Stimulated activated CD4-positive, alpha-beta T cell treated with anti-CD3 and anti-CD28 coated beads, Interleukin-1b, Interleukin-23, amount 100 ng/mL, for 48 hours (primary cell): ENCODE measurements at places on chromosomes 11 and 22.
A peak's percentile ranks its signal among the peaks of the same experiment; 100 is the strongest.

DNA sequence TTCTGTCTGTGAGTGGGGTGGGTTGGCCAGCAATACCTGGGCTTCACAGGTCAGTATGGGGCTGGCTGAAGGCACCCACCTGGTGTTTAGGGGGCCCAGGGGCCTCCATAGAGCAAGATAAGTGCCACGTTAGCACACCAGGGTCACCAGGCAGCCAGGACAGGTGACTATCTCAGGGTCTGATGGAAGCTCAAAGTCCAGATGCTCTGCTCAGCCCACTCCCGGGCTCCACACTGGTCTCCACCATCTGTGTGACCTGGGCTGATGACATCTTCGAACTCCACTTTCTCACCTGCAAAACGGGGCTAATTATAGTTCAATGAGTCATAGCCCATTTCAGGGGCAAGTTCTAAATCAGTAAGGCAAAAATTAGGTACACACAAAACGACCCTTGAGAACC is 39.4 kb upstream of the PRDM11 start:
- no peak for DNase-seq

GRCh38 chr11:117449111-117449693 is 121.5 kb downstream of the CEP164 start:
- DNase-seq: no peak

GRCh38 chr11:27205250-27205649 is 157.8 kb downstream of the CCDC34 start:
- no peak for DNase-seq

GRCh38 chr11:61307354-61307753 is 12.2 kb upstream of the VWCE start:
- no peak for DNase-seq

DNA sequence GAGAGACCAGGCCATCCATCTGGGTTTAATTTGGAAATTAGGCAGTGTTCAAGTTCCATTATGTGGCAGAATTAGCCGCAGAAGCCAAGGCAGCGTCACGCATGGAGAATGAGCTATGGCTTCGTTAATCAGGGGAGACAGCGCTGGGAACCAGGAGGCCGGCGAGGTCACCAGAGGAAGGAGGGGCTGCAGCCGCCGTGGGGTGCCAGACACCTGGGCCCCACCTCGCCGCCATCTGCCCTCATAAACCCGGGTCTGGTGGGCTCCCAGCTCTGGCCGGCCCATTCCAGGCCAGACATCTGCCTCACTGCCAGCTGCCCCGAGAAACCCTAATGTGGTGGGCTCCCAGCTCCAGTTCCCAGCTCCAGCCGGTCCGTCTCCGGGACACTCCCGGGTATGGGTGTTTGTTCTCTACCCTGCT is 676.9 kb downstream of the BRD1 start:
- no peak for DNase-seq

GRCh38 chr11:67606093-67606491 is 644 bp upstream of the NDUFV1 start:
- no peak for DNase-seq

- no peak for DNase-seq
Observed at GRCh38 chr11:15228331-15228849, 113.7 kb downstream of the INSC start.

DNA sequence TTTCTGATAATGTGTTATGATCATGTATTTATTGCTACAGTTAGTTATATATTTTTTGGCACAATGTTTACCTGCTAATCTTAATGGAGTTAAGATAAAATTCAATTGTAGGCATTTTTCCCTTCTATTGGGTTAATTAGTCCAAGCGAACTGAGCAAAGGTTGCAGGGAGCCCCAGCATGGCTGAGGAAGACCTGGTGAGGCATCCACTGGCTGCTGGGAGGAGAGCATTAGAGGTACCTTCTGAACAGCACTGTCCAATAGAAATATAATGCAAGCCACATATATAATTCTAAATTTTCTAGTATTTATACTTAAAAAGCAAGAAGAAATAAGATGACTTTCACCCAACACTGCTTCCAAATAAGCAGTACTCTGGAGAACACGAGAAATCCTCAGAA is 689 bp upstream of the TMEM126A start:
- no peak for DNase-seq

DNA sequence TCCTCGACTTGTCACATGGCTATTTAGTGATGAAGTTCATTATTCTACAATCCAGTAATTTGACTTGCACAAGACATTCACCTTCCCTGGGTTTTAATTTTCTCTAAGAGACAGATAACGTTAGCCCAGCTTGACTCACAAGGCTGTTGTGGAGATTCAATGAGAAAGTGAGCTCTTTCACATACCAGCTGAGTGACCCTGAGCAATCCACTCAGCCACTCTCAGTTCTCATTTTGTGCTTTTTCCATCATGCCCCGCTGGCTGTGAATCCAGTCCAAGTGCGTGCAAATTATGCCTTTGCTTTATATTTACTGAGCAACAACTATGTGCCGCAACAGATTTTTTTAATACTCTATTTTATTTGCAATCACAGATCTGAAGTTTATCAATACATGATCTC is 176.5 kb downstream of the LARGE1 start:
- DNase-seq: no peak

DNA sequence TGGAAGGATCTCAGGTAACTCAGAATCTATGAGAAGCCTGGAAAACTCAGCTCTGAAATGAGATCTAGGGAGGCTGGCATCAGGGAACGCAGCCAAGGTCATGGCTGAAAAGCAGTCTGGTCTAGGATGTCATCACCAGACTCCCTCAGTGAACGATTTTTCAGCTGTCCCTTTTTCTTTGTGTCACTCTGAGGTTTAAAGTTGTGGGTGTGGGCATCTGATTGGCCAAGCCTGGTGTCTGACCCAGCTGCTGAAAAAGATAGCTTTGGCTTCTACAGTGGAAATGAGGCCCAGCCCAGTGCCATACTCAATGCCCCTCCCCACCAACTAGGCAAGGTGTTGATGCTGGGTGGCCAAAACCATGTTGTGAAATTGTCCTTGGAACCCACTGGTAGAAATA is 14.5 kb downstream of the RPS3 start:
- no peak for DNase-seq

DNA sequence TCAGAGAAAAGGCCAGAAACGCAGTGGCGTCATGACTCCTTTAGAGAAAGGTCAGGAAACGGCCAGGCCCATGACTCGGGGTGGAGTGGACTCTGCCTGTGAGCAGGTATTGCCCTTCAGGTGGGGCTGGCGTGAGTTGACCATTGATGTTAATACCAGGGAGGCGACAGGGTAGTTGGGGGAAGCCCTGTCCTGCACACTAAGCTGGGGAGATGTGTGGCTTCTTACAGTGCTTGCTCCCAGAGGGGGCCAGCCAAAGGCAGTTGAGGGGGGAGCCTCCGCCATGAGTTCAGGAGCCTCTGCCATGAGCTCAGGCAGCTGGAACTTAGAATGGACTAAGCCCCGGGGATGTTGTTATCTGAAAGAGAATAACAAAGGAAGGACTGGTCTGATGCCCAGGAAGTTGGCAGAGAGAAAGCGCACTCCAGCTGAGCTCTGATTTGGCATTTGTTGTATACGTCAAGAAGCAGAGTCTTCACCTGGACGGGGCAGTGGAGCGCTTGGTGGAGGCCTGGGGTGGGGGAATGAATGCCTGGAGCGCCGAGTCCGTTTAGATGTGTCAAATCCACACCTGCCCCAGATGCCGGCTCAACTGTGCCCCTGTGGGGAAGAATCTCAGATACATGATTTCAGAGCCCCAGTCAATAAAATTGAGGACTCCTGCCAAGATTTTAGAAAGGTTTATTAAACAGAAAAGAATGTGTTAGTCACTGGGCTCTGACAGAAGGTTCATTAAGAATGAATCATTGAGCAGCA is 222.5 kb downstream of the TBC1D22A start:
- no peak for DNase-seq

GRCh38 chr11:72719551-72719950 is 32.7 kb downstream of the ARAP1 start:
- no peak for DNase-seq

GRCh38 chr11:75270896-75271418 is 30.4 kb downstream of the TPBGL start:
- DNase-seq: no peak

DNA sequence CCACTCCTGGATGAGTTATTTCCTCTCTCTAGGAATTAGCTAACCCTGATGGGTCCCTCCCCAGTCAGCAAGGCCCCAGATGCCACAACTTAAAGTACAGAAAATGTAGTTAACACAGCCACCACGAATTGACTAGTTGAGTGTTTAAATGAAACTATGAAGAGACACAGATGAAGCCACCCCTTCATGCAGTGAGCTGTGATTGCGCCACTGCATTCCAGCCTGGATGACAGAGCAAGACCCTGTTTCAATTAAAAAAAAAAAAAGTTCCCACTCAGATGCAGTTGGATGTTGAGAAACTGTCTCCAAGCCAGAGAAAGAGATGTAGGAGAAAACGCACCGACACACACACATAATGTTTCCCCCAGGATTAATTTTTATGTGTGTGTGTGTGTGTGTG is 53.3 kb downstream of the SCN3B start:
- no peak for DNase-seq

GRCh38 chr11:45658292-45658991 is 7.0 kb downstream of the CHST1 start:
- no peak for DNase-seq

DNA sequence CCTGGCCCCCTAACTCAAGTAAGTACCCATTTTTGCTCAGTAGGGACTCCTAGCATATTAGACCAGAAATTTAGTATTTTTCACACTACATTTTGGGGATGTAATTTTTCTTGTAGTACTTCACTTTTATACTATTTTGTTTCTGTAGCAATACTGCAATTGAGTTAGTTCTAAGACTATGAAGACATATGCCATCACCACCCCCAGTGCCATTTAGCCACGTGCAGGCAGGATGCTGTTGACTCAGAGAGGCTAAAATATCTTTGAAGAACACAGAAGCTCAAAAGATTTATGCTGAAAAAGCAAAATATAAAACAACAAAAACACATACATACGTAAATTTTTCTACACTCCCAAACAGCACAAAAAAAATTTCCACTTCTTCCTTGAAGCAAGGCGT is 29.1 kb upstream of the DLAT start:
- DNase-seq: no peak

- DNase-seq: no peak
Observed at GRCh38 chr11:26741036-26741435, 19.2 kb upstream of the SLC5A12 start.

GRCh38 chr11:45000918-45001317 is 50.2 kb upstream of the TP53I11 start:
- no peak for DNase-seq

- no peak for DNase-seq
Observed at GRCh38 chr11:67646535-67647336, 3.8 kb downstream of the ACY3 start.

- DNase-seq: peak; percentile 62
Observed at GRCh38 chr11:4626207-4627099, 10.8 kb upstream of the OR51D1 start.

GRCh38 chr11:63240791-63241379 is 2.5 kb downstream of the SLC22A25 start:
- DNase-seq: no peak

GRCh38 chr11:119315131-119316015 is 1.6 kb downstream of the MCAM start:
- DNase-seq: no peak

DNA sequence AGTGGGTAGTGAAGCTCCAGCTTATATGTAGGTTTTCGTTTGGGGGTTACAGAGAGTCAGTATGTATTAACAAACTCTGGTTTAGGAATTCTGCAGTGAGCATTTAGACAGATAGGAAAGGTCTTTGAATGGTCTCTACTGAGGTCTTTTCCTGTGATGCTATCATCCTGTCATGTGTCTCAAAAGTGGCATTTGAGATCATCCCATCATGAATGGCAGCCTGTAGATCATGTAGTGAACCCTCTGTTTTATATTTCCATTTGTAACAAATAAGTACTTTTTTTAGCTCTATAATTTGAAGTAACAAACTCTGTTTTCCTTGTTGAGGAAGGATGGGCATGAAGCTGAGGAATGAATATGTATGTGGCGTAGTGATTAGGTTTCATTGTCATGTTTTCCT is 76.2 kb downstream of the PPP6R3 start:
- no peak for DNase-seq

DNA sequence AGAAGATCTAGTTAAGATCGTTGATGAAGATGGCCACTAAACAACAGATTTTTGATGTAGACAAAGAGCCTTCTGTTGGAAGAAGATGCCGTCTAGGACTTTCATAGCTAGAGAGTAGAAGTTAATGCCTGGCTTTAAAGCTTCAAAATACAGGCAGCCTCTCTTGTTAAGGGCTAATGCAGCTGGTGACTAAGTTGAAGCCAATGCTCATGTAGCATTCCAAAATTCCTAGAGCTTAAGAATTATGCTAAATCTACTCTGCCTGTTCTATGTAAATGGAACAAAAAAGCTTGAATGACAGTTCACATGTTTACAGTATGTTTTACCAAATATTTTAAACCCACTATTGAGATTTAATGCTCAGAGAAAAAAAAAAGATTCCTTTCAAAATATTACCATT is 492.6 kb downstream of the CNTN5 start:
- DNase-seq: no peak

DNA sequence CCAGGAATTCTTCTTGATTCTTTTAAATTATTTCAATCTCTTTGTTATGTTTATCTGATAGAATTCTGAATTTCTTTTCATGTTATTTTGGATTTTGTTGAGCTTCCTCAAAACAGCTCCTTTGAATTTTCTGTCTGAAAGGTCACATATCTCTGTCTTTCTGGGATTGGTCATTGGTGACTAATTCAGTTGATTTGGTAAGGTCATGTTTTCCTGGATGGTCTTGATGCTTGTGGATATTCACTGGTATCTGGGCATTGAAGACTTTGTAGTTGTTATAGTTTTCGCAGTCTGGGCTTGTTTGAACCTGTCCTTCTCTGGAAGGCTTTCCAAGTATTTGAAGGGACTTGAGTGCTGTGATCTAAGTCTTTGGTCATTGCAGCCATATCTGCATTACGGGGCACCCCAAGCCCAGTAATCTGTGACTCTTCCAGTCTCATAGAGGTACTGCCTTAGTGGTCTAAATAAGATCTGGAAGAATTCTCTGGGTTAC is 18.9 kb upstream of the INSC start:
- no peak for DNase-seq

DNA sequence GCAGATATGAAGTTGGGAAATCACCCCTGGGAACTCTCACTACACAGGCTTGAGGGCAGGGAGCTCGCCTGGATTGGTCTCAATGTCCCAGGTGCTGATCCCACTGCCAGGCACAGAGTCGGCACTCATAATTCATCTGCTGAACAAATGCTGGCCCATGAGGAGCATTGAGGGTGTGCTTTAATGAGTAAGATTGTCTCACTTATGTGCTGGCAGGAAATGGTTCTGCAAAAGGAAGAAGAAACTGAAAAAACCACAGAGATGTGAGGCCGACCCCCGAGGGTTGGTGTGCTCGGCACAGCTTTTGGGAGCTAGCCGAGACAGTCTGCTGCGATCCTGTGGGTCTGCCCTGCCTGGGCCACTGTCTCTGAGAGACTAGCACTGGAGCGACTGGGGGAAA is 9.4 kb downstream of the PLAAT2 start:
- peak; percentile 51 for DNase-seq

- DNase-seq: no peak
Observed at GRCh38 chr11:120710354-120711131, 199.0 kb downstream of the GRIK4 start.

DNA sequence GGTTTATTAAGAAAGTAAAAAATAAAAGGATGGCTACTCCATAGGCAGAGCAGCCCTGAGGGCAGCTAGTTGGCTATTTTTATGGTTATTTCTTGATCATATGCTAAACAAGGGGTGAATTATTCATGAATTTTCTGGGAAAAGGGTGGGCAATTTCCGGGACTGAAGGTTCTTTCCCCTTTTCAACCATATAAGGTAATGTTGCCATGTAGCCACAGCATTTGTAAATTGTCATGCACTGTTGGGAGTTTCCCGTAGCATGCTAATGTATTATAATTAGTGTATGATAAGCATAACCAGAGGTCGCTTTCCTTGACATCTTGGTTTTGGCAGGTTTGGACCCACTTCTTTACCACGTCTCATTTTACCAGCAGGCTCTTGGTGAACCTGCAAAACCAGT is 610.4 kb upstream of the B3GAT1 start:
- no peak for DNase-seq
